ENCODE measurements at places on chromosomes 5 and 9.

GRCh38 chr5:11385901-11386293, 518.3 kb downstream of the CTNND2 start:
- DNase-seq, result peak; percentile 82

DNA sequence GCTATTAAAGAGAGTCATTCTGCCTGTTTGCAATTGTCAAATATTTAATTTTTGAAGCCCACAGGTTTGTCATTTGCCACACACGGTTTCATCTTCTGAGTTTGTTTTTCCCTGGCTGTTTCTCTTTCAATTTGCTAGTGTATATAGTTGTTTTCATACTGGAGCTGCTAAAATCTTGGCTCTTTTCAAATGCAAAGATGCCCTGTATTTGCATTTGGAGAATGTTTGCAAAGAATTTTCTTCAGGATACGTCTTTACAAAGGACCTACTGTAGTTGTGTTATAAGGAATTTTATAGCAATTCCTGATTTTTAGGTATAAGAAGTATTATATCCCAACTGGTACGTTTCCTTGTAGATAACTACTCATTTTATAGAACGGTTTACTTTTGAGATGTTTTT, 48.0 kb downstream of the IZUMO3 start:
- DNase-seq, result no peak

DNA sequence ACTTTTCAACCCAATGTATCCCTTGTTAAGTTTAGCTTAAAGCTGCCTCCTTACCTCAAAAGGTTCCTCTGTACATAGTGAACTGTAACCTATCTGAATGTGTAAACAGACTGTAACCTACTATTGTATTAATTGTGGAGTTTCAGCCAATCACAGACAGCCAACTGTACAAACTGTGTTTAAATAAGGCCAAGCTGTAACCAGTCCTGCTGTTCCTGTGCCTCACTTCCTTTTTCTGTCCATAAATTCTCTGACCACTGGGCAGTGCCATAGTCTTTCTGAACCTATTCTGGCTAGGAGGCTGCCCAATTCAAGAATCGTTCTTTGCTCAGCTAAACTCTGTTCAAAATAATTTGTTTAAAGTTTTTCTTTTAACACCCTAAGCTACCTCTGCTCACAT, 74.7 kb upstream of the DAPK1 start:
- DNase-seq, result no peak

DNA sequence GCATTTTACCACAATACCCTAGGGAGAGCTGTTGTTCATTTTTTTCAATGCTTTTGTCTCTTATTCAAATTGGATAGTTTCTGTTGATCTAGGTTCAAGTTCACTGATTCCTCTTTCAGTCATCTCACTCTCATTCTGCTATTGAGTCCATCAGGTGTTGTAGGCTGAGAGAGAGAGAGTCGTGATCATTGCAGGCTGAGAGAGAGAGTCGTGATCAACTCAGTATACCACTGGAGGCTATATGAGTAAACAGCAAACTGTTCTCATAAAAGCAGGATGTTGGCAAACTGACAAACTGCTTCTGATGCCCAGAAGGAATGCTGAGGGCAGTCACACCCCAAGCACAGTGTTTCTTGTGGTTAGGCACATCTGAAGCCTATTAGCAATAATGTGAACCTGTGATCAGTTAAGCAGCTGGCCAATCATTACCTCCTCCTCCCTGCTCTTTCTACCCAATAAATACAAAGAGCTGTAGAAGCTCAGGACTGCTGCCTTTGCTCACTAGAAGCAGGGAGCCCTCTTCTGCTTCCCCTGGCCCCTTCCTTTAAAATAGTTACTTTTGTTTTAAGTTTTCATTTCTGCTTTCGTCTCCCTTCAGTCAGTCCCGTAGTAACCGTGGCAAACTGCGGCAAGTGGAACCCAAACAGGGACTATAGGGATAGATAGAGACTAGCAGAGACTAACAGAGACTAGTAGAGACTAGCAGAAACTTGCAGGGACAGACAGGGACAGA, 476.1 kb upstream of the ACO1 start:
- no peak for DNase-seq

GRCh38 chr9:87793292-87793691, 67.4 kb downstream of the CTSL start:
- no peak for DNase-seq

DNA sequence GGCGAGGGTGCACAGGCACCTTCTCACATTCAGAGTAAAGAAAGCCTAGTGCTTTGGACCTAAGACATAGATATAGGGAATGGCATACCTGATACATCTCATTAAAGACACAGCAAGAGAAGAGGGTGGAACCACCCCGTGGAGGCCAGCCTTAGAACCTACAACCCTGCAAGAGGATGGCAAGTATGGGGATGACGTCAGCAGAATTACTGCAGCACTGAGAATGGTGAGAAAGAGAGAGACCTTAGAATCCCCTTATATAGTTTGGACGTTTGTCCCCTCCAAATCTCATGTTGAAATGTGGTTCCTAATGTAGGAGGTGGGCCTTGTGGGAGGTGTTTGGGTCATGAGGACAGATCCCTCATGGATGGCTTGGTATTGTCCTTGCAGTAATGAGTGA, 28.2 kb upstream of the ADCY2 start:
- DNase-seq, result no peak

DNA sequence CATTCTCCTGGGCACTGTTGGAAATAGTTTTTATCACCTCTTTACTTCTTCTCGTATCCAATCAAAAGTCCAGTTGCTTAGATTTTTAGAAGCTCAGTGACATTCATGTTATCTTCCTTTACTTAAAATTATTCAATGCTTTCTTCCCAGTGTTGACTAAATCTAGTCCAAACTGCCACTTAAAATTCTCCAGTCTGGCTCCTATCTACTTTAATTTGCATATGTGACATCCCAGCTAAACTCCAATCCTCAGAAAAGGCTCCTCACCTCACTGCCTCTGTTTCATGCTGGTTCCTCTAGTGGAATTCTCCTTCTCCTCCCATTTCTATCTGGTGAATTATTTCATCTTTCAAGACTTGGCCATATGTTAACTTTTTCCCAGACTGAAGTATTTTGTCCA, 1238.7 kb upstream of the WWC1 start:
- no peak for DNase-seq

- no peak for DNase-seq
Observed at GRCh38 chr5:62920856-62921255, 342.2 kb downstream of the LRRC70 start.

GRCh38 chr5:158754018-158754514, 345.6 kb downstream of the EBF1 start:
- DNase-seq, result no peak

DNA sequence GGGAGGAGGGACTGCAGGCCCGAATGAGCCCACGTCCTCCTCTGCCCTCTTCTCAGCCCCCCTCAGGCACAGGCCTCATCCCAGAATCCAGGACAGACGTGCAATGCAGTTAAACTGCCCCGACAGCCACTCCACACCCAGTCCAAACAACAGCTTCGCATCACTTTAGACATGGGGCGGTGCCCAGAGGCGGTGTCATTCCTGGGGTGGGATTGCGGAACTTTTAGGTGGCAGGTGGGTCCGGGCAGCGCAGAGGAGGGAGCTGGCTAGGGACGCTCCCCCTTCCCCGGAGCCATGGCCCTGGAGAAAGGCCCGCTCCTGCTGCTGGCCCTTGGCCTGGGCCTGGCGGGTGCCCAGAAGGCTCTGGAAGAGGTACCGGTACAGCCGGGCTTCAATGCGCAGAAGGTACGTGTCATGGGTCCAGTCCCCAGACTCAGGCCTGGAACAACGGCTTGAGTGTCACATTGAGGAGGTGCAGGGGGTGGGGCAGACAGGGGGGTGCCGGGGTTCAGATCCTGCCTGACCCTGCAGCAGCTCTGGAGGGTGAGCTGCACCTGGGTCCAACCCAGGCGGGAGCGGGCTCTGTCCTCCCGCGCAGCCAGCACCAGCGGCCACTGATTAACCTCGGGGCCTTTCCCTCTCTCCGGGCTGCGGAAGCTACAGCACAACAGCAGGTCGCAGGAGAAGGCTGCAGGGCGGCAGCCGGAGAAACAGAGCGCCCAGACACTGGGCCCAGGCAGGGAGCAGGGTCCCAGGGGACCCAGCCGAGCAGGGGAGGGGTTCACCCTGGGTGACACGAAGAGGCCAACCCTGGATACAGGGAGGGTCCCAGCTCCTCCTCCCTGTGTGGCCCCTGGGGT, 25.2 kb downstream of the GLT6D1 start:
- DNase-seq, result peak; percentile 24

- DNase-seq, result no peak
Observed at GRCh38 chr5:138833726-138834480, 41.2 kb downstream of the LRRTM2 start.

- DNase-seq, result no peak
Observed at GRCh38 chr5:57662991-57663390, 180.4 kb upstream of the ACTBL2 start.

DNA sequence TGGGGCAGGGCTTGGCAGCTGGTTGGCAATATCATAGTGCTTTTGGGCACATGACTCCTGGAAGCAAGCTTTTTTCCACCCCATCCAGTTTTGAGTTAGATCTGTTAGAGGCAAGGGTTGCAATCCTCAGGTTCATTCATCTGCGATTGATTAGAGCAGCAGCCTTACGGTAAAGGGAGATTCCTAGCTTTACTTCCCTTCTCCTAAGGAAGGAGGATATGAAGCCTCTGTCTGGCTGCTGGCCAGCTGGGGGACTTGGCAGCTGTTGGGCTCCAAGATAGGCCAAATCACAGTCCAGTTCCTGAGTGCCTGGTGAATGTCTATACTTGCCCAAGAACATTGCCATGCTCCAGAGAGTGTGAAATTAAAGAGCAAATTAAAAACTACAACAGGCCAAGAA, 113.4 kb upstream of the CCNH start:
- DNase-seq, result no peak

DNA sequence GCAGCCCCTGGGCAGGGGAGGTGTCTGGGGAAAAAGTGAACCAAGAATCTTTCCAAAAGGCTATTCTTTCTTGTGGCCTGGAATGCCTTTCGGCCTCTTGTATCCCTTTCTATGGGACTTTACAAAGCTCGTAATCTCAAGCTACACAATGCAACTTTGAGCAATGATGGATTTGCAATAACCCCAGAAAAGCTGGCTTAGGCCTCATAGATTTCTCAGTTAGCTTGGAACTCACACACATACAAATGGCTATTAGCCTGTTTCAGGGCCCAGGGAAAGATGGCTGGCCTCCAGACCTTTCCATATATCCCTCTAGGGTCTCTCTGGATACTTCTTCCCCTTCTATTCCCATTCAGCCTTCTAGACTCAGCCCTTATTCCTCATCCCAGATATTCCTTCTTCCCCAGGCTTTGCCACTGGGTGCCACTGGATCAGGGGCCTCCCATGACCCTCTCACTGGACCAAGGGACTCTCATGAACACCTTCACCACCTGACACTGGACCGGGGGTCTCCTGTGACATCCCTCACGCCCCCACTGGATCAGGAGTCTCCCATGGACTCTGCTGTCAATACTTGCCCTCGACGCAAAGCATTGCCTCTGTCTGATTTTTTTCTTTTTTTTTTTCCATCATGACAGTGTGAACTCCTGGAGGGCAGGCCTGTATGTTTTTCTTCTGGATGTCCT, 59.5 kb downstream of the RAD23B start:
- no peak for DNase-seq

DNA sequence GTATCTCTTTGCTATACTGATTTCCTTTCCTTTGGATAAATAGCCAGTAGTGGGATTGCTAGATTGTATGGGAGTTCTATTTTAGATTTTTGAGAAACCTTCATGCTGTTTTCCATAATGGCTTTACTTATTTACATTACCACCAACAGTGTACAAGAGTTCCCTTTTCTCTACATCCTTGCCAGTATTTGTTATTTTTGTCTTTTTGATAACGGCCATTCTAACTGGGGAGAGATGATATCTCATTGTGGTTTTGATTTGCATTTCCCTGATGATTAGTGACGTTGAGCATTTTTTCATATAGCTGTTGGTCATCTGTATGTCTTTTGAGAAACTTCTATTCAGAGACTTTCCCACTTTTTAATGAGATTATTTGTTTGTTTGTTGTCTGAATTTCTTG, 25.8 kb downstream of the NADK2 start:
- no peak for DNase-seq

- DNase-seq, result peak; percentile 30
Observed at GRCh38 chr9:98271479-98271878, 16.0 kb upstream of the TBC1D2 start.

DNA sequence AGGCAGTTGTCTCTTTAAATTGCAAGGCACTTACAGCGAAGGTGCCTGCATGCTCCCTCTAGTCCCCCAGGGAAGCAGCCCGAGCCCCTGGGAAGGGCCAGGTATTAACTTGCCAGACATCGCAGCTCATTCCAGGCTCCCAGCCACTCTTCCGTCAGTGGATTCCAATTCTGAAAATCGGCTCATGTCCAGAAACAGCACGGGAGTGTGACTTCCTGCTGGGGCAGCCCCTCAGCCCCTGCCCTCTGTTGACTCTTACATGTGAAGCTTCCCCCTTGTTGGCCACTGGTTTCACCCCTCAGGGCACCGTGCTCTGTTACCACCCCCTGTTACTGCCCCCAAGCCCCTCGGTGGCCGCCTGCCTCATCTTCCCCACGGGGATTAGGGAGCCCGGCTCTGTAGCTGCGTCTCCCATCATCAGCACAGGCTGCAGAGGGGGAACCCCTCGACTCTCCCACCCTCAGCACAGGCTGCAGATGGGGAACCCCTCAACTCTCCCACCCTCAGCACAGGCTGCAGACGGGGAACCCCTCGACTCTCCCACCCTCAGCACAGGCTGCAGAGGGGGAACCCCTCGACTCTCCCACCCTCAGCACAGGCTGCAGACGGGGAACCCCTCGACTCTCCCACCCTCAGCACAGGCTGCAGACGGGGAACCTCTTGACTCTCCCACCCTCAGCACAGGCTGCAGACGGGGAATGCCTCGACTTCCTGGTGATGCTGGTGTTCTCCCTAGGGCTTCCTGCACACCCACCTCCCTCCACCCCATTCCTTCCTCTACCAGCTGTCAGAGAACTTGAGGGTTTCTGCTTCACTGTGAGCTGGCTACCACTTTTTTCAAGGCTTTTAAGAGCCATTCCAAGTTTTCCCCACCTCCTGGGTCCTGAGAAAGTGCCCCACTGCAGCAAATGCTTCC, 11.1 kb upstream of the CACNA1B start:
- no peak for DNase-seq

DNA sequence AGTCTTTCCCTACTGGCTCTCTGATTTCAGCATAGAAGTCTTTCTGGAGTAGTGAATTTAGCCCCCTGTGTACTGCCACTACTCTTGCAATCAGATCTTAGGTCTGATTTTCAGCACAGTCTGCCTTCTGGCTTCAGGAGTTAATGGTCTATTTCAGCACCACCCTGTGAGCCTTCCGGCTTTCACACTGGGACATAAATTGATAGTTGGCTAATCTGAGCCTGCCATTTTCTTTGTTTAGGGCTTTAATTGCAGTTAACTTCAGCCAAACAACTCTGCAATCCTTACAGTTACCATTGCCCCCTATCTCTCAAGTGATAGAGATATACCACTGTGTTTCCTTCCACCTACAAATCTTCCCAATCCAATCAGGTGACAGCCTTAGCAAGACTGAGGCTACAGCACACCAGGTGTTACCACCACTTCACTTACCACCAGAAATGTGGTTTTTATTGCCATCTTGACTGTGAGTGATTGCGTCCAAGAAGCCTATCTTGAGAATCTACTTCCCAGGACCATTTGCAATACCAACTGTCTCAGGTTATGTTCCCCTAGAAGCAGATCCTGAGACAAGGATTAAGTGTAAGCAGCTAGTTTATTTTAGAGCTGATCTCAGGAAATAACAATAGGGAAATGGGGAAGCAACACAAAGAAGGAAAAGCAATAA, 51.9 kb upstream of the NEK6 start:
- no peak for DNase-seq
